ENCODE measurements at places on chromosomes 3 and 15.

DNA sequence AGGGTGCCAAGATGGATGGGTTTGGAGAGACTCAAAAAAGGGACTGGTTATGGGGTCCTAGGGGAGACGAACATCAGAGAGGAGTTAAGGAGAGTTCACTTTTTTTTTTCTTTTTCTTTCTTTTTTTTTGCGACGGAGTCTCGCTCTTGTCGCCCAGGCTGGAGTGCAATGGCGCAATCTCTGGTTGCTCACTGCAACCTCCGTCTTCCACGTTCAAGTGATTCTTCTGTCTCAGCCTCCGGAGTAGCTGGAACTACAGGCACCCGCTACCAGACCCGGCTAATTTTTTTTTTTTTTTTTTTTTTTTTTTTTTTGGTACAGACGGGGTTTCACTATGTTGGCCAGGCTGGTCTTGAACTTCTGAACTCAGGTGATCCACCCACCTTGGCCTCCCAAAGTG lies 1.2 kb downstream of the SPINT1 start:
- DNase-seq: no peak

- no peak for DNase-seq
These were observed 851 bp downstream of the AP2M1 start for GRCh38 chr3:184175506-184175905.

GRCh38 chr3:154844863-154845262 lies 235.3 kb upstream of the MME start:
- no peak for DNase-seq

DNA sequence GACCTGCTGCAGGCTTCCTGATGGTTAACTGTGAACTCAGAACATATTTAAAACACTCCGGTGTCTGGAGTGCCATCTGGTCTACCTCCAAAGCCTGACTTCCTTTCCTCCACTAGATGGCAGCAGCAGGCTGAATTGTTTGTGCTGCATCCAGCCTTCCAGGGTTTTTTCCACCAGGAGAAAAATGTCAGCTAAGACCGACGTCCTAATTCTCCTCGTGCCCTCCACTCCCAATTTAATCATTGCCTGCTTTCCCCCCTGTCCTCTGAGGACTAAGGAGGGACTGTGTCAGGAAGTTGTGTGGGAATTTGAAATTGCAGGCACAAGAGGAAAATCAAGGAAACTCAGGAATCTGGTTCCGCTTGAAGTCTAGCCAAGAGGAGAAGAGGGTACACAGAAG lies 165.2 kb upstream of the UMPS start:
- no peak for DNase-seq

DNA sequence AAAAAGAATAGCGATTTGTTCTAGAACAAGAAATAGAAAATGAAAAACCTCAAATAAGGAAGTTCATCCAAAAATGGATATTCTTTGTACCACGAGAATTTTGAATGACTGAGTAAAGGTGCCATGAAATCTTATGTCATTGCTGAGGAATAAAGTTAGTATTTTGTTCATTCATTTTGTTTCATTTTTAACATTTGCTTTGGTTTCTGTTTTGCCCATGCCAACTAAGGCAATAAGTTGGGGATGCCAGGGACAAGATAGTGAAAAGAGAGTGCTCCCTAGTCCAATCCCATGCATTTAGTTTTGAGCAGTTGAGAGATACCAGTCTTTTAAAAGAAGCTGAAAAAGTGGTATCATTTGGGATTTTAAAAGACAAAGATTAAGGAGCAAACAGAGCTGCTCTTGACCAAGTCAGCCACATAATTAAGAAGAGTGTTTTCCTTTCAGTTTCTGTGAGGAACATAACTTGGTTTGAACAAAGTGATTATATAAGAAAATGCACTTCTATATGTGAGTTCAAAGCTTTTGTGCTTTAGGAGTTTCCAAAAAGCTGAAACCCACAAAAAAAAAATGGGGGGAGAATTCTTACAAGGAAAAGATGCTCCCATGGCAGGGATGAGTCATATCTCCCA lies 201.4 kb downstream of the PLOD2 start:
- DNase-seq: no peak

DNA sequence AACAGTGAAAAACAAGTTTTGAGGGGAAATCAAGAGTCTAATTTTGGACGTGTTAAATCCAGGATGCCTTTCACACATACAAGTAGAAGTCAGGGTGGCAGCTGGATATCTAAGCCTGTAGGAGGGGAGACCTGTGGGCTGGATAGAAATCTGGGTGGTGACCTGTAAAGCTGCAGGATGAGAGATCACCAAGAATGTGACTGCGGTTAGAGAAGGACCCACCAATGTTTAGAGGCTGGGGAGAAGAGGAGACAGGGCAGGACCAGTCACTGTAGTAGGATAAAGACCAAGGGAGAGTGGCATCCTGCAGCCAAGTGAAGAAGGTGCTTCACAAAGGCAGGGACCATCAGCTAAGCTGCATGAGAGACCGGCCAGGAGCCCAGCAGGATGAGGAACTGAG lies 36.2 kb downstream of the MRAS start:
- no peak for DNase-seq

DNA sequence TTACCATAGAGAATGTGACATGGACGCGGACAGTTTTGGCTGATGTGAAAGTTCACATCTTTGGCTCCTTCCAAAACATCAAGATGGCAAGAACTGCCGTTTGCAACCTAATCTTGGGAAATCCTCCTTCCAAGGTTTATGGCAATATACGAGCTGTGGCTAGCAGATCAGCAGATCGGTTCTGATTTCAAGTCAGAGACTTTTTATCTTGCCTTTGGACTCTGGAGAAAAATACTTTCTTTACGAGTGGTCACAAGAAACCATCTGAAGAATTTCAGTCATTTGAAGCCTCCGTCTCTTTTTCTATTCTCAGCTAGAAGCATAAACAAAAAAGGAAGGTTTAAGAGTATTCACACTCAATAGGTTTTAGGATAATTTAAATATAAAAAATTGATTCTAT lies 153.5 kb upstream of the MEIS2 start:
- peak; percentile 39 for DNase-seq

GRCh38 chr3:53704363-53704725 lies 141.9 kb downstream of the CHDH start:
- no peak for DNase-seq

DNA sequence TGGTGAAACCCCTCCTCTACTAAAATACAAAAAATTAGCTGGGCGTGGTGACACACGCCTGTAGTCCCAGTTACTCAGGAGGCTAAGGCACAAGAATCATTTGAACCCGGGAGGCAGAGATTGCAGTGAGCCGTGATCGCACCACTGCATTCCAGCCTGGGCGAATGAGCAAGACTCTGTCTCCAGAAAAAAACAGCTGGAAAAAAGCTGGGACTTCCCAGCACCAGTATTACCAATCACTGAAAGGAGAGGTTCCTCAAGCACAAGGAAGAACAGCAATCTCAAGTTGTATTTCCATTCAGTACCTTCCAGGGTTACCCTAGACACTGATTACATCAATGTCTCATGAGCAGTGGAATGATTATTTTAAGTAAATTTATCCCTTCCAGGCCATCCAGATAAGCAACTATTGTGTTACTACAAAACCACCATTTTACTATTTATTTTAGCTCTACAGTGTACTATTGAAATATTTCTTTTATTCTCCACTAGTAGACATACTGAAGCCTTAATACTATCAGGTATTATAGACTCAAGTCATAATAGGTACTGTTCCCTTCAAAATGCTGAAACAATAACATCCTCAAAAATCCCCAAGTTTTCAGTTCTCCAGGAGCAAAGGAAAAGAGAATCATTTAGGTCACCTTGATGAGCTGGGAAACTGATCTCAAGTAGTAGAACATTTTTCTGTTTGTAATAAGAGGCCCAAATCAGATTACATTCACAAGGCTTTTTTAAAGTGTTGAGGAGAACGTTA lies 54.8 kb upstream of the VGLL4 start:
- no peak for DNase-seq

DNA sequence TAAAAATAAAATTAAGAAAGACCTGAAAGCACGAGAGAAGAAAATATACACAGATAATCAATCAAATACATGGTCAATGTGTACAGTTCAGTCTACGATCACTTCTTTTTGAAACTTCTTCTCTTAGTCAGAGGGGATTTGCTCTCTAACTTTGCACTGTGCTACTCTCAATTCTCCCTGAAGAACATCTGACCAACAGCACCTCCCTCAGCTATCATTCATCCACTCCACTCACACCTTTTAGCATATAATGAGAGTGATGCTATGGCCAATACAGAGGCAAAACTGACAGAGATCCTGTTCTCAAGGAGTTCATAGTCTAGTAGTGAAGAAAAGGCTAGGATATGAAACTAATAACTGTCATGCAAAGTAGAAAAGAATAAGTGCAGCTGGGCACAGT lies 45.9 kb downstream of the P3H2 start:
- no peak for DNase-seq

DNA sequence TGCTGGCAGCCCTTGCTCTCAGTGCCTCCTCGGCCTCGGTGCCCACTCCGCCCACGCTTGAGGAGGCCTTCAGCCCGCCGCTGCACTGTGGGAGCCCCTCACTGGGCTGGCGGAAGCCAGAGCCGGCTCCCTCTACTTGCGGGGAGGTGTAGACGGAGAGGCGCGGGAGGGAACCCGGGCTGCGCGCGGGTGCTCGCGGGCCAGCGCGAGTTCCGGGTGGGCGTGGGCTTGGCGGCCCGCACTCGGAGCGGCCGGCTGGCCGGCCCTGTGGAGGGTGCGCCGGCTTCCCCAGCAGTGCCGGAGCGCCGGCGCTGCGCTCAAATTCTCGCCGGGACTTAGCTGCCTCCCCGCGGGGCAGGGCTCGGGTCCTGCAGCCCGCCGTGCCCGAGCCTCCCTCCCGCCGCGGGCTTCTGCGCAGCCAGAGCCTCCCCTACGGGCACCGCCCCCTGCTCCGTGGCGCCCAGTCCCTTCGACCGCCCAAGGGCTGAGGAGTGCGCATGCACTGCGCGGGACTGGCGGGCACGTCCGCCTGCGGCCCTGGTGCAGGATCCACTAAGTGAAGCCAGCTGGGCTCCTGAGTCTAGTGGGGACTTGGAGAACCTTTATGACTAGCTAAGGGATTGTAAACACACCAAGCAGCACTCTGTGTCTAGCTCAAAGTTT lies 231.5 kb downstream of the EFHB start:
- peak; percentile 12 for DNase-seq

DNA sequence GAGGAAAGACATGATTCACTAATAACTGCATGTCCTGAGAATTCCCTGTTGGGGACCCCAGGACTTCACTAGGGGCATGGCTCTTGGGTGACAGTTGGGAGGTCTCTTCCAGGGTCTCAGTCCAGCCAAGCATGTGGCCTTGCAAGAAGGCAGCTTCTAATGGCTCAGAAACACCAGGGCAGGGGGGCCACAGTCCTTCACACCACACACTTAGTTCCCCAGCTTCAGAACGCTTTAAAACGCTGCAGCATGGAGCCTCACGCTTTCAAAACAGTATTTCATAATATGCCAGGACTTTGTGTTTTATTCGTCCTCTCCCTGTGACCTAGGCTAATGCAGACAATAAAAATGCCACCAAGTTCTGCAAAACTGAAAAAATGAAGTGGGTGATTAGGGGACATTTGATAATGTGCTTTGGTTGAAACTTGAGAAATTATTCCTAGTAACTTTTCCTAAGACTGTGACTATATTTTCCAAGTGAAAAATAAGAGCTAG lies 48.4 kb upstream of the LIMD1 start:
- DNase-seq: no peak

GRCh38 chr3:49842843-49843517 lies 13.4 kb downstream of the TRAIP start:
- no peak for DNase-seq

GRCh38 chr3:191353022-191353777 lies 22.9 kb upstream of the UTS2B start:
- DNase-seq: no peak

DNA sequence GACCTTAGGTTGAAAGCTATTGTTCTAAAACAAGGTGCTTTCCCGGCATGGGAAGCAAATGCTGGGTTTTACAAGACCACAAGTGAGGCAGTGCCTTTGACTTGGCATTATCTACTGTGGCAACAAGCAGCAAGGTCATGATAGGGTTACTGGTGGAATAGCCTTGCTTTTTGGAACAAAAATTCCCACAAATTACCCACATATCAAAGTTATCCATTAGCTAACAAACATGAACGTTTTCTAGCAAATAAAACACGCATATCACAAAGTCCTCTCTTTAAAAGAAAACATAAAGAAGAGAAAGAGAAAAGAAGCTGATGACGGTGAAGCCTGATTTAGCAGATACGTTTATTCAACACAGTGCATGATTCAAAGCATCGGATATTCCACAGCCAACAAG lies 57.6 kb downstream of the SETMAR start:
- DNase-seq: no peak

DNA sequence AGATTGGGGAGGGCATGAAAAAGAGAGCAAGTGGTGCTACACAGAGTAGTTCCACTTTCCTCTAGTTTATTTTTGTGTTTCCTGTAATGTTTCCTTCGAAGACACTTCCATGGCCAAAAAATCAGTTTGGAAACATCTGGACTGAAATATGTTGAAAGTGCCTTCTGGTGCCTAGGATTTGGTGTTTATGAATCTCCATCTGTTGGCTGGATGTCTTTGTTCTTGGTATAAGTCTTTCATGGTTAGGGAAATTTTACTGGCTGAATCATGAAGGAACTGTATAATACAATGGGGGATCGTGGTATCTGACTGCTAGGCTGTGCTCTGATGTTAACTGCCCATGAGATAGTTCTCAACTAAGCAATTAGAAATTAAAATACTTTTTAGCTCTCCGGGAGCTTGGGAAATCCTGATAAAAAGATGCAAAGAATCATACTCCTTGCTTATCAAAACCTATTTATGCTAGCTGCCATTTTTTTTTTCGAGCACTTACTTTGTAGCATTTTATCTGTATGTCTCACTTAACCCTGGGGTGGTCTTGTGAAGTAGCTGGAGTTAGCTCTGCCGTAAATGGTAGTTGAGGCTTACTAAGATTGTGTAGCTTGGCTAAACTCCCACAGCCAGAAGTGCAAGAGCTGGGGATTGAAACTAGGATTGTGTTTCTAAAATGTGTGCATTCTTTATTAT lies 21.9 kb downstream of the AKAP13 start:
- no peak for DNase-seq

- no peak for DNase-seq
These were observed 268.7 kb upstream of the THRB start for GRCh38 chr3:24763393-24763792.

DNA sequence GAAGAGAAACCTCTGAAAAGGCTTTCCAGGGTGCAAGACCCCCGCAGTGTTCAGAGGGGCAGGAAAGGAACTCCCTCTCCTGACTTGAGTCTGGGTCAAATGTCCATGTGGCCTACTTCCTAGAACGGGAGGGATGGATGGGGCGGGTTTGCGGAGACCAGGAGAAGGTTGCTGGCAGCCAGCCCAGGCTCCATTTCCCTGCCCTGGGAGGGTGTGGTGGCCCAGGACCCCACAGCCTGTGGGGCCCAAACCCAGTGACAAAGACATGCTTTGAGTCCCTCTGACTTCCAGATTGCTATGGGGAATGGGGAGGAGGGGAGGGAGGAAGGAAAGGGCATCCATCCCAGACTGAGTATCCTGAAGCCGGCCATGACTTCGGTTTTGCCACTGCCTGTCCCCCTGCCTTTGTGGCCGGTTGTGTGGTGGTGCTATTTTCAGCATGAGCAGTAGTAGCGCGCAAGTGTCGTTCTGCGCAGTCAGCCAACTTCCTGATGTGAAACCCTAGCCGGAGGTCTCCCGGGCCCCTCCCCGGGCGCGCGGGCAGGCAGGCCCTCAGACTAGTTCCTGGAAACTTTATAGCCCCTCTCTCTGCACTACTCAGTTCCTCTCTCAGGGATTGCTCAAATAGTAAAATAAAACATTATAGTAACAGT lies 24.4 kb downstream of the MAGEF1 start:
- DNase-seq: no peak

- DNase-seq: no peak
These were observed 114.7 kb upstream of the CCNL1 start for GRCh38 chr3:157274644-157275137.

All from BJ (cell line).